ENCODE measurements at places on chromosomes 6 and 20. TPM values are rescaled to one million over a fixed set of nuclear protein-coding genes. Genes with fewer than 3 reads are reported as not detected.

NRSN1 gene
- total RNA-seq, result not detected

DPPA5 gene
- not detected for total RNA-seq

MCCD1 gene
- total RNA-seq, result not detected

NFATC2 gene
- not detected for total RNA-seq

IMPG1 gene
- total RNA-seq, result not detected

RAET1E gene
- 35.1 TPM for total RNA-seq

CGA gene
- total RNA-seq, result not detected

CENPQ gene
- 1.7 TPM for total RNA-seq

AURKA gene
- 1.6 TPM for total RNA-seq

SLC22A3 gene
- total RNA-seq, result 8.6 TPM

HTR1B gene
- total RNA-seq, result under 0.01 TPM

ELOVL4 gene
- total RNA-seq, result 6.1 TPM

BMP7 gene
- not detected for total RNA-seq

ABCF1 gene
- 35.1 TPM for total RNA-seq

SEMG1 gene
- total RNA-seq, result not detected

UST gene
- total RNA-seq, result 26.9 TPM

PSMB9 gene
- total RNA-seq, result 1.2 TPM

TMEM14B gene
- 86.2 TPM for total RNA-seq

TRIM31 gene
- not detected for total RNA-seq

IRF4 gene
- not detected for total RNA-seq

FABP7 gene
- not detected for total RNA-seq
